ENCODE measurements at places on chromosomes 1 and 21. TPM values are rescaled to one million over a fixed set of nuclear protein-coding genes. Genes with fewer than 3 reads are reported as not detected.

Gene MSH4
- total RNA-seq, result 0.37 TPM

Gene NFASC
- total RNA-seq, result 1.8 TPM

Gene ATAD3C
- total RNA-seq, result 1.1 TPM

- no peak for DNase-seq
Measured at GRCh38 chr1:218347723-218348627, 2.8 kb downstream of the TGFB2 start.

- no peak for DNase-seq
Measured at GRCh38 chr1:240737766-240738265, 125.9 kb upstream of the GREM2 start.

DNA sequence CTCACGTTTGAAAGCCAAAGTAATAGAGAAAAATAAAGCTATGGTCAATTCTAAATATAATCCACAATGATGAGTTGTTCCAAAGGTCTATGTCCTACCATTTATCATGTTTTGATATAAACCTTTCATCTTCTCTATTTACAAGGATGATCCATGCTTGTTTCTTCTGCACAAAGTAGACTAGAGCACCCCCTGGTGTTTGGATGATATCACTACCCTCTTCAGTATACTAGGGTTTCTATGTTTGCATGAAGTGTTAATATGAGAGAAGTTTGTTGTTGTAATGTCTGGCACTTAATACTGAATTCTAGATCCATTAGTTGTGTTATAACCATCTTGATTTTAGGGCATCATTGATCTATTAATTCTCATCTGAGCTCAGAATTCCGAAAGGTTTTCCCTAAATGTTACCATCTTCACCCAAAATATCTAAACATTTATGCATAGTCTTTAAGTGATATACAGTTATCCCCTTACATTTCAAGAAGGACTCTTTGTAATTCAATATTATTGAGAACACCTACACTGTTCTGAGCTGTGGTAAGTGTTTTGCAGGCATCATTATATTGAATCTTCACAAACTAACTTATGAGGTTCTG lies 21.1 kb downstream of the CLDN8 start:
- DNase-seq, result peak; percentile 35

DNA sequence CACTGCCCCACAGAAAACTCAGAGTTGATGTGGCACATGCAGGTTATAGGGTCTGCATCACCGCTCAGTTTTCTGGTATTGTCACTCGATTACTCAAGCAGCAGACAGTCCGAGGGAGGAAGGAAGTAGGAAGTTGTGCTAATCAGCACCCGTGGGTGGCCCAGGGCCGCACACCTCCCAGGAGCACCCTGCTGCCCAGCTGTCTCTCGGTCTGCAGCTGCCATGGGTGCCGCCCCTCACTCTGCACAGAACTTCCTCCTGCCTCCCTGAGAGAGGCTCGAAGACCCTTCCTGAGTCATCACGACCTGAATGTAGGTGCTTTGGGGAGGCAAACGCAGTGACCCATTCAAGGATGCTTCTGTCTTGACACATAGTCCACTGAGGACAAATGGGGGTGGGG lies 4.2 kb upstream of the TFF3 start:
- DNase-seq, result no peak

DNA sequence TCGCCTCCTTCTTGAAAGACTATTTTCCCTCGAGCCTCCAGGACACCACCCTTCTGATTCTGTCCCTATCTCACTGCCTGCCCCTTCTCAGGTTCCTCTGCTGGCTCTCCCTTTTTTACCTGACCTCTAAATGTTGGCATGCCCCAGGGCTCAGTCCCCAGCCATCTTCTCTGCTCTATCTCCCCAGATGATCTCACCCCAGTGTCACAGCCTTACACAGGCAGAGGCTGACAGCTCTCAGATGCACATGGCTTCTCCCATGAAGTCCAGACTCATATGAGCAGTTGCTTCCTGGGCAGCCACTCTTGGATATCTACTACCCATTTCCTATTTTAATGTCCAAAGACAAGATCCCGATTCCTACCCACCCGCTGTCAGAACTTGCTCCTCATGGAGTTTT lies 37.5 kb downstream of the RXRG start:
- DNase-seq, result no peak

DNA sequence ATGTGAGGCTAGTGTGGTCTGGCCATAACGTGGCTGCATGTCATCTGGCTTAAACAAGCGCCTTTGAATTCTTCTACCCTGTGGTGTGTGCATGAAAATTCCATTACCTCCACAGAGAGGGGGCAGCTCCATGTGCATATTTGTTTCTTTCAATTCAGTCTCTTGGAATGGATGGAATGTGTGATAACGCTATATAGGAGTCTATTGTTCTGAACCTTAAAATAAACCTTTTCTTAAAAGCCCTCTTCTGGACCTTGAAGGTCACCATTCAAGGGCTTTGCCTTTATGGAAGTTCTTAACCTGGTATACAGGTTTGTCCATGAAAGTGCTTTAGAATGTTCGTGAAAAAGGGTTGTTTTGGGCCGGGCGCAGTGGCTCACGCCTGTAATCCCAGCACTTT lies 118.2 kb upstream of the ADGRL2 start:
- DNase-seq, result no peak

GRCh38 chr1:23434260-23434775 lies 9.8 kb upstream of the TCEA3 start:
- no peak for DNase-seq

DNA sequence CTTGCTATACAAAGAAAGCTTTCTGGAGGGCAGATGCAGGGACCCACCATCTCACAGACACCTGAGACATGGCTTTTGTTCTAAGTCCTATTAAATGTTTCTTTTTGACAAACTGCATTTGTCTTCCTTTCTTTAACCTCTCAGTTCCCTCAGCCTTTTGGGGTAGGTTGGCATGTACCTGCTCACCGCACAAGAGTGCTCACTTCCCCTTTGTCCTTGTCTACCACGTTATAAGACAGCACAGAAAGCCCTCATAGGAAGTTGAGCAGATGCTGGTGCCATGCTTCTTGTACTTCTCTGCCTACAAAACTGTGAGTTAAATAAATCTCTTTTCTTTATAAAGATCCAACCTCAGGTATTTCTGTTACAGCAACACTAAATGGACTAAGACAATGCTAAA lies 31.9 kb upstream of the RGS21 start:
- DNase-seq, result no peak

GRCh38 chr21:26471099-26471471 lies 102.0 kb downstream of the CYYR1 start:
- DNase-seq, result no peak

- no peak for DNase-seq
Measured at GRCh38 chr1:204894606-204895005, 23.9 kb downstream of the NFASC start.
